ENCODE measurements at places on chromosomes 3 and 15.

DNA sequence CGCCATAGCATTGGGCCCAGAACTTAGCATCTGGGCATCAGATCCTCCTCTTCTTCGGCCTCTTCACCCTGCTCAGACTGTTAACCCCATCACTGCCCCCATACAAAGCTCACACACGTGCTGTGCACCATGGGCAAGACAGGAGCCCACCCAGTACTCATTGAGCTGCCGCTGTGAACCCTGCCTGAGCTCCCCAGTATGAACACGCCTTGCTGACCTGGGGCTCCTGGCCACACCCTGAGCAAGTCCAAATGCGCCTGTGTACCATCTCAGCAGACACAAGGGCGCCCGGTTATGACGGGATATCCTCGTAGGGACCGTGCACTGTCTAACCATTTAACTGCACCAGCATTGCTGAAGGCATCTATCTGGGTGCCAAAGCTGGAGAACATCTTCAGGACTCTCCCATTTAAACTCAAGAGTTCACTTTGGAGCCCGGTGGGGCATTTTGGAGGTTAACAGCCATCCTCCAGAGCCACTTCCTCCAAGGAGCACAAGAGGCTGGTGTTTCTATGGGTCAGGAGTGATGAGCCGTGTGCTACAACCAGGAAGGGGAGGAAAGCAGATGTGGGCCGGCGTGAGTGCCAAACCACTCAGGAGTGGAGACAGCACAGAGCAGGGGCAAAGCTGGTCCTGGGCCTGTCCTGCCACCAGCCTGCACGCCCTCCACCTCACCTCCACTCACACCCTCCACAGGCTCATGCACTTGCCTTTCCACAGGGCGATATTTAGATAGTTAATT, 12.1 kb downstream of the PRR23E start:
- no peak for DNase-seq

GRCh38 chr15:74461847-74462511, 1.0 kb upstream of the UBL7 start:
- DNase-seq = no peak

DNA sequence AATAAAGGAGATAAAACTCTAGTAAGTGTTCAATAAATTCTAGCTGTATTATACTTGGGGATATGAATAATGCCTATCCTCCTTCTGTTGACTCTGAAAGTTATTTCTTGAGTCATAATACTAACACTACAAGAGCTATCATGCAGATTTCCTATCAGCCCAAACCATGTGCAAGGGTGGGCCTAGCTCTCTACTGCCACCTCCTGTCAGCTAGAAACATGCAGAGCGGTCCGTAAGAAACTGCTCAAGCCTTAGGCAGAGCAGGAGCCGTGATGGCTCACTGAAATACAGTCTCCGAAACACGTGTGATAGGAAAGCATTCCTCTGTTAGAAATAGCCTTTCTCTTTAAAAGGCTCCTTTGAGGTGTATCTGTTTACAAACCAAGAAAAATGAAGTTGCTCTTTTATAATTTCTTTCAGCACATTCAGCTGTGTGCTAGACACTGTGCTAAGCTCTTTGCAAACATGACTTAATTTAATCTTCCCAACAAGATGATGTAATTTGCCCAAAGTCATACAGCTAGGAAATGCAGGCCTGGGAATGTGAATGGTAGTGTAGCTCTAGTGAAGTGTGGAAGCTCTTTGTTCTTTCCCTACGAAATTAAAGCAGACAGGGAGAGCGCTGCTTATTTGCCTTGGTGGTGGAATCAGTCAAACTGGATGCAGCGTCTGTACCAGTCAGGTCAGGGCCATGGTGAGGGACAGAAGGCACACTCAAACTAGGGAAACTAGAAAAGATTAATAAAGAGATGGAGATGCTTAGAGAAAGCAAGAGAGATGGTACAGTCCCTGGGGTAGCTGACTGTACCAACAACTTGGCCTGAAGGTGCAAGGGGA, 43.1 kb downstream of the MTHFS start:
- peak; percentile 53 for DNase-seq

DNA sequence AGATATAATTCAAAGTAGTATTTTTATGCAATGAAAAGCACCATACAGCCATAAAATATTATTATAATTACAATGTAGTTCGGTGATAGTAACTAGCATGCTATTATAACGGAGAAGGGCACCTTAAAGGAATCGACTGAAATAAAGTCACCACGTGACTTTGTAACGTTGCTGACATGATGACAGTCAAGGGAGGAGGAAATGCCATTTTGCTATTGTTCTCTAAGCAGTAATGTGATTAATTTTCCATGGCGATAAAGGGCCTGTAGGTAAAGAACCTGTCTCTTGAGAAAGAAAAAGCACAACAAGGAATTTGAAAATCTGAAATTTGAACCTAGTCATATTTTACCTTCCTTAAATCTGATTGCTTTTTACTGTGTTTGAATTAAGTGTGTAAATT, 526.2 kb downstream of the ROBO2 start:
- no peak for DNase-seq

GRCh38 chr15:47908486-47908885, 191.2 kb downstream of the SEMA6D start:
- no peak for DNase-seq

DNA sequence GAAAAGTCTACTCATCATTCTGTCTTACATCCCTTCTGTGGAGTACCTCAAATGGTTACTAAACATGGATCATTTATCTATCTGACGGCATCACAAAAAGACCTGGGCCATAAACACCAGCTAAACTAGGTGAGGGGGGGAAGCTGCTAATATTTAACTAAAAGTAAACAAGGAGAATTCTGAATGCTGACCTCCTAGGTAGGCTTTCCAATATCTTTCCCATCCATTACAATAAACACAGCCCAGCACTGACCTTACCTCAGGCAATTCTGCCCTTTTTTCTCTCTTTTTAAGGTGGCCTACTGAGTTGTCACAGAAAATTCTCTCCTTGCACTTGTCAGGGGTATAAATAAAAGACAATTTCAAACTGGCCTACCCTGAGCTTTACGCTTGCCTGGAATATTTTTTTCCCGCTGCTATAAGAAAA, 33.1 kb downstream of the USF3 start:
- DNase-seq = no peak

- DNase-seq = no peak
Measured at GRCh38 chr3:129460155-129460554, 20.1 kb downstream of the IFT122 start.

- no peak for DNase-seq
Measured at GRCh38 chr15:65818927-65819562, 27.0 kb upstream of the DENND4A start.

- no peak for DNase-seq
Measured at GRCh38 chr3:159187706-159188105, 385.9 kb downstream of the MFSD1 start.

- no peak for DNase-seq
Measured at GRCh38 chr3:66507423-66508260, 6.8 kb upstream of the LRIG1 start.

- DNase-seq = no peak
Measured at GRCh38 chr15:42130246-42130986, 26.0 kb downstream of the PLA2G4F start.

DNA sequence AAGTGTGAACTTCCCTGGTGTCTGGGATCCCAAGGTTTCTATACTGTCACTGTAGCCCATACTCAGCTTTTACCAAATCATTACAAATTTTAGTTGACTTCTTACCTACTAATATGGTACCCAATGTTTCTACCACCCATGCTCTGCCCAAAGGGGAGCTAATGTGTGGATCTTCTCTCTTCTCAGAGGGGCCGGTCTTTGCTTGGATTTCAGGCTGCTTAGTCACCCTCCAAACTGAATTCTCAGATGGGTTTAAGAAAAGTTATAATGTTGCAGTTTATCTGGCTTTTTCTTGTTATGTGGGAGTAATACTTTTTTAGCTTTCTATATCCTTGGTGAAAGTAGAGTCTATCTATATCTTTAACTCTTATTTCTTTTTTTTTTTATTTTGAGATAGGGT, 67.1 kb upstream of the AKAP13 start:
- no peak for DNase-seq

All from activated T-cell treated with anti-CD3 and anti-CD28 coated beads for 4 hours (primary cell).